ENCODE measurements at places on chromosomes 5 and 9.

DNA sequence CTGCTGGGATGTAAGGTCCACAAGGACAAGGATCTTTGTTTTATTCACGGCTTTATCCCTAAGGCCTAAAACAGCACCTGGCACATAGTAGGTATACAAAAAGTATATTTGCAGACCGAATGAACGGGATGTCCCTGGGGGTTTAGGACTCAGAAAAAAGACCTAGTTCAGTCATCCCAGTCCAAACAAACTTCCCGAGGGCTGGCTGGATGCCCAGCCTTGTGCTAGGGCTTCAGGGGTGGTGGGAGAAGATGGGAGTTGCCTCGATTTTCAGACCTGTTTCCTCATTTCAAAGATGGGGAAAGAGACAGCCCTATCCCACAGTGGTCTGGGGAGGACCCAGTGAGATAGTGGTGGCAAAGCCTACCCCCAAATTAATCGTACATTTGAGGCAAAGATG is 3.0 kb upstream of the PROB1 start:
- DNase-seq, result no peak

DNA sequence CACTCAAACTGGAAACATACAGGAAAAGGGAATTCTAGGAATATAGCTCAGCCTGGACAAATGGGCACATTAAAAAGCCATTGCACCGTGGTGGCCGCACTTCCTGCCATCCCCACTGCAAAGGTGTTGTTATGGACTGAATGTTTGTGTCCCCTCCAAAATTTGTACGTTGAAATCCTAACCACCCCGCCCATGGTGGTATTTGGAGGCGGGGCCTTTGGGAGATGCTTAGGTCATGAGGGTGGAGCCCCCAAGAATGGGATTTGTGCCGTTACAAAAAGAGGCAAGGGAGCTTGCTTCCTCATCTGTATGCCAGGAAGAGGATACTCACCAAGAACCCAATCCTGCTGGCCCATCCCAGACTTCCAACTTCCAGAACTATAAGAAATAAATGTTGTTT is 1.1 kb upstream of the CMBL start:
- DNase-seq, result no peak

DNA sequence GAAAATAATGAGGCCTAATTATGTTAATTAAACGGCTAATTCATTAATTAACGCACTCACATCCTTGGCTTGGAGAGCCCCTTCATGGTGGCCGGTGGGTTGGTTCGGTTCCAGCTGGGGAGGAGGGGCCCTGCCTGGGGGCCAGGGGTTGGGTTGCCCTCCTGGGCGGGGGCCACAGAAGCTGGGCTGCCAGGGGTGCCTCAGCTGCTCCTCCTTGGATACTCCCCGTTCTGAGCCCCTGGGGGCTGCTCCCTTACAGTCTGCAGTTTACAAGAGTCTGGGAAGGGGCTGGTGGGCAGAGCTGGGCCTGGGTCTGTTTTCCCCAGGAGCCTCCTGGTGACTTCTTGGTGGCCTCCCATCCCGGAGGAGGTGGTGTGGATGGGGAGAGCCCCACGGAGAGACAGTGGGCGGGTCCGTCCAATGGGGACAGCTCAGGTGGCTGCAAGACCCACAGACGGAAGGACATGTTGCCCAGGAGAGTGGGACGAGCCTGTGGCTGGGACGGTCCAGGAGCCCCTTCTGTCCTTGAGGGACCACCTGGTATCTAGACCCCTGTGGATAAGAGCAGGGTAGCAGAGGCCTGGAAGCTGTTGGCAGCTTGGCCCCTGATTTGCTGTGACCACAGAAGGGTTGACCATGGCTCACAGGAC is 277.5 kb downstream of the PBX3 start:
- no peak for DNase-seq

GRCh38 chr9:91039125-91039834 is 237.7 kb downstream of the SYK start:
- no peak for DNase-seq

GRCh38 chr5:141521244-141521781 is 32.4 kb downstream of the PCDHGC5 start:
- DNase-seq, result no peak

DNA sequence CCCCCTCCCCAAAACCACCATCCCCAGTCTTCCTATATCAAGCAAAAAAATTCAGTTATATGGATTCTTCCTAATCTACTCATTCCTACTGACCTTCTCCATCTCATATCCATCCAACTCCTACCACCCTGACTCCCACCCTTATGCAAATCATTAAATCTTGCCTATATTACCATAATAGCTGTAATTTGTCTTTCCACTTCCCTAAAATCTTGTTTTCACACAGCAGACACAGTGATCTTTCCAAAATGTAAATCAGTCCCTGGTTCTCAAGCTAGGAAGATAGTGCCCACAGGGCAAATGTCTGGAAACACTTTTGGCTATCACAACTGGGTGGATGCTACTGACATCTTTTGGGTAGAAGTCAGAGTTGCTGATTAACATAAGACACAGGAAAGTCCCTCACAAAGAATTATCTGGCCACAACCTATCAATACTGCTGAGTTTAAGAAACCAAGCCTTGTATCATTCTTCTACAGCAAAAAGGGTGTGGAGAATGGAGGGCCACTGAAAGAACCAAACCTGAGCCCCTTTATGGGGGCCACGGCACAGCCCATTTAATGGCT is 1.4 kb downstream of the SRA1 start:
- no peak for DNase-seq

Measured in stimulated activated CD8-positive, alpha-beta memory T cell treated with anti-CD3 and anti-CD28 coated beads, Interleukin-15, amount 100 ng/mL, for 24 hours (primary cell).